Left renal cortex interstitium (tissue), 4 donors: ENCODE measurements at places on chromosomes 11 and 22.

DNA sequence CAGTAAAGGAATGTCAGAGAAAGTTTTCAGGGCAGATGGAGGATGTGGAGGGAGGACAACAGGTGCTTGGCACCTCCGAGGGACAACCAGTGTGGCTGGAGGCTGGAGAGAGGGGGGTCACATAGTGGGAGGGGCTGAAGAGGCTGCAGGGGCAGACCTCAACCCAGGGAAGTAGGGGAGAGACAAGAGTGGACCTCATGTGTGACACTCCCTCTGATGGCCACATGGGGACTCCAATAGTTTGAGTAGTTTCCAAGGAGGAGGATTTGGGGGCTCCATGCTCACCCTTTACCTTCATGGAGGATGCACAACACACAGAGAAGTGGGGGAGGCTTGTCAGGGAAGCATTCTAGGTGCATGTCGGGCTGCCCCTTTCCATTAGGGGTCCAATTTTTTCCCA is 35.1 kb upstream of the ASPHD2 start:
- DNase-seq, result no peak

- DNase-seq, result no peak
Measured at GRCh38 chr11:65617136-65617850, 1.7 kb downstream of the PCNX3 start.

DNA sequence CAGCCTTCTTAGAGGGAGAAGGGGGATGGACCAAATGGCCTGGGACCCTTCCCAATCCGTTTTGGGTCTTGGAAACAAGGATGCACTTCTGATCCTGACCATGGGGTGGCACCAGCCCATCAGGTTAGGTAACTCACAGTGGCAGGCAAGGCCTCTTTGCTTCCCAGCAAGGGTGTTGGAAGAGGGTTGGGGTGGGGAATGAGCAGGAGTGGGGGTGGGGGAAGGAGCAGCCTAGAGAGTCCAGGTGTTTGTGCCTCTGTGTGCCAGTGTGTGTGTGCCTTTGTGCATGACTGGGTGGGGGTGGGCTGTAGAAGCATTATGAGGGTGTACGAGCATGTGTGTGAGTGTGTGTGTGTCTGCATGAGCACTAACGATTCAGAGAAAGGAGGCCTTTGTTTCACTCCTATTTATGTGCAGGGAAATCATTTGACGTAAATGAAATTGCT is 213.1 kb downstream of the INSC start:
- DNase-seq, result peak; percentile 48

GRCh38 chr22:41913040-41913719 is 1.7 kb downstream of the SHISA8 start:
- no peak for DNase-seq

GRCh38 chr11:64553554-64554201 is 37.3 kb upstream of the SLC22A12 start:
- DNase-seq, result no peak

GRCh38 chr22:45834795-45835194 is 142.2 kb downstream of the WNT7B start:
- DNase-seq, result no peak

- no peak for DNase-seq
Measured at GRCh38 chr11:75872887-75873416, 57.9 kb downstream of the UVRAG start.

DNA sequence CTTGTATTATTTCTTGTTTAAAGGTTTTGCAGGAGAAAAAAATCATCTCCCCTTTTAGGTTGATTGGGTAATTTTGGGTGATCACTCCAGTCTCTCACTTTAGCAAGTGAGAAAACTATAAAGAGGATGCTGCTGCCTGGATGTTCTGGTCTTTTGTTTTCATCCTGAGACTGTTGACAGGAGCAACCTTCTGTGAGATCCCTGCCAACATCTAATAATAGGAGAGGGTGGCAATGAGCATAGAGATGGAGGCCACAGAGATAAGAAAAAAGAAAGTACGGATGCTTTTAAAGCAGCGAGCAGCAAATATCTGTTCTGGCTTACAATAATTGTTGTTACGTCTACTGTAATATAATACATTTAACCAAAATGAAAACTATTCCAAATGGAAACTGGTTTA is 293.6 kb upstream of the MTNR1B start:
- no peak for DNase-seq

DNA sequence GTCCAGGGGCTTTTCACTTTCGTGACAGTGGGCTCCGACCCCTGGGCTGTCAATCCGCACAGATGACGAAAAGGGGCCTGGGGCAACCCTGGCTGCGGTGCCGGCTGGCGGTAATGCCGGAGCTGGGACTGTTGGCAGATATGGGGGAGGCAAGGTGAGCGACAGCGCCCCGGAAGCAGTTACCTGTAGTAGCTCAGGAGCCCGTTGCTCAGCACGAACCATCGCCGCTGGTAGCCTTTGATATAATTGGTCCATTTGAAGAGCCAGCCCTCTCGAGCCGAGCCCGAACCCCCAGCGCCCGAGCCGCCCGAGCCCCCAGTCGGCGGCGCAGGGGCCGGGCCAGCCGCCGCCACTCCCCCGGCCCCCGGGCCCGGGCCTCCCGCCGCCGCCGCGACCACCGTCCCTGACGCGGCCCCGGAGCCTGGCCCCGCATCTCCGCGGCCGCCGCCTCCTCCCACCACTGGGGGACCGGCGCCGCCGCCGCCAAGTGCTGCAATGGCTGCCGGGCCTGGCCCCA is 396 bp downstream of the OSBP start:
- no peak for DNase-seq

GRCh38 chr22:21028277-21029251 is 3.8 kb downstream of the SLC7A4 start:
- no peak for DNase-seq

GRCh38 chr22:32800994-32801536 is 440 bp upstream of the TIMP3 start:
- no peak for DNase-seq

GRCh38 chr11:8288166-8288772 is 24.6 kb upstream of the LMO1 start:
- no peak for DNase-seq

DNA sequence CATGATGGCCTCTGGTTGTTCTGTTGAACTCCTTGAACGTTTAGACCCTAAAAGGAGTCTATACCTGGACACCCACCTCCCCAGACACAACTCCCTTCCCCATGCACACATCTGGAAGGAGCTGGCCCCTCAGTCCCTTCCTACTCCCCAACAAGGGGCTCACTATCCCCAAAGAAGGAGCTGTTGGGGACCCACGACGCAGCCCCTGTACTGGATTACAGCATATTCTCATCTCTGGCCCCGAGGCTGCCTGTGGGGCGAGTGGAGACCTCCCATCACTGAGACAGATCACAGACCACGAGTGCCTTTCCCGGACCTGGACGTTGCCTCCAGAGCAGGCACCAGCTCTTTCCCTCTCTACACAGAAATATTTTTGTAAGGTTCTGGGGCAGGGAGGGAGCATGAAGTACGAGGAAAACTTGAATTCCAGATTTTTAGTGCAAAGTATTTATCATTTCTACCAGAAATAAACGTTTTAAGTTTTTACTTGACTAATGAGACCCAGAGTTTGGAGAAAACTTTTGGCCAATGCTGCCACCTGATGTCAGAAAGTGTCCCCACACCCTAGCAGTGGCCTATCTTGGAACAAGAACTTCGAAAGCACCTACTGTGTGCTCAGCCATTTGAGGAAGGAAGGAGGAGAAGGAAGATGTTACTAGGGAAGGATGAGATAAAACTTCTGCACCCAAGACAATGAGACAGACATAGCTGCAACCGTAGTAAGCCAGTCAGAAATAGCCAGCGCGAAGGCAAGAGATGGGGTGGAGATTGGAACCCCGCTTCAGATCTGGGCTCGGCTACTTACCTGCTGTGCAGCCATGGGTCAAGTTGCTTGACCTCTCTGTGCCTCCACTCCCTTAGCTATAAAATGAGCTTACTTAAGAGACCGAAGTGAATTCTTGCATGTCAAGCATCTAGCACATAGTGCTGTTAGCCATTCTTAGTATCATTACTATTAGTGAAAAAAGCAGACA is 10.2 kb upstream of the POU2F3 start:
- DNase-seq, result no peak

DNA sequence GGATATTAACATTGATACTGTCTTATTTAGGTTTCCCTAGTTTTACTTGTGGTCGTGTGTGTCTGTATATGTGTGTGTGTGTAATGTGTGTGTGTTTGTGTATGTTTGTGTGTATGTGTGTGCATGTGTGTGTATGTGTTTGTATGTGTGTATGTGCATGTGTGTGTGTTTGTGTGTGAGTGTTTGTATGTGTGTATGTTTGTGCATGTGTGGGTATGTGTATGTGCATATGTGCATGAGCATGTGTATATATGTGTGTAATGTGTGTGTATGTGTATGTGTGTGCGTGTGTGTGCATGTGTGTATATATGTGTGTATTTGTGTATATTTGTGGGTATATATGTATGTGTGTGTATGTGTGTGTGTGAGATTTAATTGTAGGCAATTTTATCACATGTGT is 17.3 kb upstream of the DNAL4 start:
- DNase-seq, result no peak

- no peak for DNase-seq
Measured at GRCh38 chr11:12121517-12121916, 11.1 kb downstream of the MICAL2 start.

DNA sequence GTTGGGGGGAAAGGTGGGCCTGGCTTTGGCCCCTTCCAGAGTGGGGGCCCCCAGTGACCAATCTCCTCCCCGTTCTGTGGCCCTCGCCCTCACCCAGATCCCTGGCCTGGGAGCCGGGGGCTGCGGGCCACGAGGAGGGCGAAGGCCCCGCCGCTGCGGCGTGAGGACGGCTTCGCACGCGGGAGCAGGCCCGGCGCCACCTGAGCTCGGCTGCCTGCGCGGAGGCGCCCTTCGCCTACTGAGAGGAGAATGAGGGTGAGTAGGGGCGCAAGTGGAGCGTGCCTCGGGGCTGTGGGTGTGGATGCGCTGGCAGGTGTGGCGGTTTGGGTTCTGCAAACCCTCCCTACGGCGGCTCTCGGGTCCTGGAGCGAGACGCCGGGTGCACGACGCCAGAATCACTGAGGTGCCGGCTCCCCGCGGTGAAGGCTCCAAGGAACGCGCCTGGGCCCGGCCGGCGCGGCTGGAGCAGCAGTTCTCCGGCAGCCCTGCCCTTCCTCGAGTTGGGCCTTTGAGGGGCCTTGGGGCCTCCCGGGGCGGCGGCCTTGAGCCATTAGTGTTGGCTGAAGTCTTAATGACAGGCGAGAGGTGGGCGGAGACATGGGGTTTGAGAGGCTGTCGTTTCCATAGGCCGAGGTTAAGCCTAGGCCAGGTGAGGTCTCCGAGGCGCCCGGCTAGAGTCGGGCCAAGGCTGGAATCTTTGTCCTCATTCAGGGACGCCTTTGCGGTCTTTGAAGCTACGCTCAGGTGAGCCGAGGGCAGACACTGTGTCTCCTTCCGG is 65.3 kb downstream of the CTTN start:
- DNase-seq, result no peak

GRCh38 chr11:65551572-65552387 is 6.4 kb downstream of the LTBP3 start:
- no peak for DNase-seq

- no peak for DNase-seq
Measured at GRCh38 chr11:13261591-13262061, 16.0 kb upstream of the BMAL1 start.

DNA sequence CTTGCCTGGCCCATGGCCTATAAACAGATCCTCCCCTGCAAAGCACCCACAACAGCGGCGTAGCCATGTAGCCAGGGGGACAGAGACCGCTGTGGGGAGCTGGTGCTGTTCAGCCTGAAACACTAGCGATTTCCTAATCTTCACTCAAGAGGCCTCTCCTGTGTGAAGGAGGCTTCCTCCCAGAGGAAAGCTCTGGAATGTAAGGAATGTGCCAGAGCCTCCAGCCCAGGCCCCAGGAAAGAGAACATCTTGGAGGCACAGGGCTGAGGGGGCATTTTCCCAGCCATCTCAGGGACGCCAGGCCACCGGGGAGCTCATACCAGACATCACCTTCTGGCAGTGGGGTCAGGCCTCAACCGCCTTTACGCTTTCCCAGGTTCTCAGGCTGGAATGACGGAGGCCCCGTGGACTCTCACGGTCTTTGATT is 24.0 kb downstream of the MIAT start:
- no peak for DNase-seq

DNA sequence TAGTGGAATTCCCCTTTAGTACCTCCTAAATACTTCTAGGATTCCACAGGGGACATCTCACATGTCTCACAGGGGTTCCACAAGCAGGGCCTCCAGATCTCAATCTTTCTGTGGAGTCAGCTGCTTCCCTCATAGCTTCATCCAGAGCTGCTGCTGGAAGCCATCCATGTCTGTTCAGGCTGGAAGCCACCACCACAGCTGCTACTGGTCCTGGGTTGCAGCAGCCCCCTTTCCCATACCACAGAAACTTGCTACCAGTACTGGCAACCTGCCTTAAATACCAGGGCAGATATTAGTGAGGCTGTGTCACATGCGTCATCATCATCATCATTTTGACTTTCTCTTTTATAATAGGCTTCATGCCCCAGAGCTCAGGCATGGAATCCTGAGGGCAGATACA is 242.7 kb upstream of the NCAM1 start:
- DNase-seq, result no peak

GRCh38 chr11:69193151-69193550 is 37.4 kb downstream of the SMIM38 start:
- no peak for DNase-seq

- no peak for DNase-seq
Measured at GRCh38 chr11:80726236-80726635, 1285.4 kb upstream of the TENM4 start.

DNA sequence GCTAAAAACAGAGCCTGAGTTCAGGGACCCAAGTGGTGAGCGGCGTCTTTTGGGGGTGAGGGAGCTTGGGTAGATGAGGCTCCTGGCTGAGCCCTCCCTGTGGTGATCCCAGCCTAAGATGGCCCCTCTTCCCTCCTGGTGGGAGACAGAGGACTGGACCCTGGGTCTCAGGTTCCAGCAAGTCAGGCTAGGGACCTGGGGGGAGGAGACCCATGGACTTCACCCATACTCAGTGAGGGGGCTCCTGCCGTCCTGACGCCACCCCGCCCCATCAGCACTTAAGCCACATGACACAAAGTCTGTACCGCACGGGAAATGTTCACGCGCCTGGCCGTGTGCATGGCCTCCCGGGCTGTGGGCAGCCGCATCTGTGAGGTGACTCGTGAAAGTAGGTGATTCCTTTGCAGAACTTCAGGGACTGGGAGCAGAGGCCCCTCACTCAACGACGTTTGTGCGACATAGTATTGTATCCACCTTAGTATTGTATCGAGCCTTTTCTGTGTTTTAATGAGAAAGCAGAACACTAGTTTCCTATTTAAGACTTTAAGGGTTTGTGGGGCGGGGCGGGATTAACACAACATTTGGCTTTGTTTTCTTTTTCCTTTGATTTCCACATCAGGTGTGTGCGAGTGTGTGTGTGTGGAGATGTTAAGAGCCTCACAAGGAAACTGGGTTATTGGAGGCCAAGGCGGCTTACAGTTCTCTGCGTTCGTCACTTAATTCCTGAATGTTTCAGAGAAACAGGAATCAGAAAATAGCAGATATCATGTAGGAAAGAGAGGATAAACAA is 18.4 kb upstream of the TMEM191C start:
- DNase-seq, result no peak

DNA sequence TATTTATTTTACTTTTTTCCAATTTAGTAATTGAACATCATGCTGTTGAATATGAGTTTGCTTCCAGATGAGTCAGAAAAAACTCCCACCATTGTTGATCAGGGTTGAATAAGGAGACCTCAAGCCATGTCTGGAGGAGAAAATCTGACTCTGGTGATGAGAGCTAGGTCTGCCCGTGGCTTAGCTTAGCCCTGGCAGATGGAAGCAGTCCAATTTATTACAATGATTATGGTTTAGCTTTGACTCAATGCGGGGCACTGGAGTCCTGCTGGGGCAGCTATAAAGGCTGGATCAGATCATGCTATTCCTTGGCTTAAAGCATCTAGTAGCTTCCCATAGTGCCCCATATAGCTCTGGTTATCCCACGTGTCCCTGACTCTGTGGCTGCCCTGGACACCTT is 506.5 kb downstream of the MN1 start:
- DNase-seq, result no peak
